ENCODE measurements at places on chromosomes 3 and 15.

- DNase-seq = peak; percentile 41
Observed at GRCh38 chr3:36381311-36381956, 1.1 kb downstream of the STAC start.

GRCh38 chr3:52435246-52436101, 9.4 kb downstream of the SEMA3G start:
- DNase-seq = no peak

GRCh38 chr3:45553469-45553974, 41.0 kb upstream of the LIMD1 start:
- DNase-seq = peak; percentile 65

- DNase-seq = peak; percentile 67
Observed at GRCh38 chr3:126835472-126836219, 131.6 kb downstream of the CHCHD6 start.

GRCh38 chr3:70342149-70342548, 29.7 kb upstream of the MDFIC2 start:
- DNase-seq = no peak

DNA sequence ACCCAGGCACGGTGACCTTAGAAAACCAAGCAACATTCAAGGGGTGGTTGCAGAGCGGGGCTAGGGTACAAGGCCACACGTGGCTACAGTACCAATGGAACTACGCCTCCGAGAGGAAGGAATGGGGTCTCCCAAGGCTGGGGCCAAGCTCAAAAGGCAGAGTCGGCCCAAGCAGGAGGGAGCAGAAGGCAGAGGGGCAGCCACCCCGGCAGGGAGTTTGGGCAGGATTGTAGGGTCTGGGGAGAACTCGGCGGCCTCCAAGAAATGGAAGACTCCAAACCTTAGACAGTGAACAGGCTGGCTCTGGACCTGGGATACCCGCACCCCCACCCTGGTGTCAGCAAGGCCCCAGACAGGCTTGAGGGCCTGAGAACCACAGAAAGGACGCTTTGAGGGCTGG, 28.7 kb downstream of the ATRIP start:
- no peak for DNase-seq

DNA sequence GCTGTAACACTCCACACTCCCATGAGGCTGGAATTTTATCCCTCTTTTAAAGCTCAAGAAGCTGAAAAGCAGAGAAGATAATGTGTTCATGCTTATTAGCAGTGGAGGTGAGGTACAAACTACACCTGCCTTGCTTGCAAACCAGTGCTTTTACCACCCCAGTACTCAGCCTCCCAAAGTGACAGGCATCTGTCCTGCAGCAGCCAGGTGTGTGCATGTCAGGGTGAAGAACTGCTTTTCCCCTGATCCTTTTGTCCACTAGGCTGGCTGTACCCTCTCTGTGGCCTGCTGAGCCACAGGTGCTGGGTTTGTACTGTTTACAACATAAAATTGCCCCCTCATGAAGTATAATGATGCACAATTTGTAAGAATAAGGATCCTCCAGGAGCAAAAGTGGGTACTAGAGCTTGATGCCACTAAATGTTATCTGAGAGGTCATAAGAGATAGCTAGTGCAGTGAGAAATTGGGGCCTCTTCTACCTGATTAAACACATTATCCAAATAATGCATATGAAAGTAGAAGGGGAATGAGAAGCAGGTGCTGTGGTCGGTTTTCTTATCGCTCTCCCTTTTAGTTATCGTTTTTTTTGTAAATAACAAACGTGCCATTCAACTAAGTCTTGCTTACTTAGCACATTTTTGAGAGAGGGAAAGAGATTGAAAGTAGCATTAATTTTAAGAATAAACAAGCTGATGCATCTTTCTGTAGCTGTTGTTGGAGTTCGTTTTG, 39.2 kb upstream of the GADL1 start:
- no peak for DNase-seq

- peak; percentile 38 for DNase-seq
Observed at GRCh38 chr15:82647045-82647834, at the start of gene CPEB1. Gene CPEB1, minus strand, starts transcription at chr15:82647363. Its CDS starts 18,904 bp downstream, at chr15:82628459.

- DNase-seq = peak; percentile 69
Observed at GRCh38 chr3:16289144-16289889, 24.3 kb downstream of the OXNAD1 start.

DNA sequence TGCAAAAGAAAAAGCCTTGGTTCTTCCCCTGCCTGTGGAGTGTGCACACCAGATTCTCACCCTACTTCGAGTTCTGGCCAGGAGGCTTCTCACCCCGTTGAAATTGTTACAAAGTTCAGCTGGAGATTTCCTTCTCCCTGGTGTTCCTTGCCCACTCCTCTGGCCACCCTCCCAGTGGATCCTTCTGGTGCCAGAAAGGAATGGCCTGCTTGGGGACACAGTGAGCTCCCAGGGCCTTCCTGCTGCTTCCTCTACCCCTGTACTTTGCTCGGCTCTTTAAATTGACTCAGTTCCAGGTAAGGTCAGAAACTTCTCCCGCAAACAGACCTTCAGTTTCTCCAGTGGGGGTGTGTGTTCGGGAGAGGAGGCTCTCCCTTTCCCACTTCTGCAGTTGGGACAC, 140.1 kb upstream of the CFAP20DC start:
- DNase-seq = no peak

DNA sequence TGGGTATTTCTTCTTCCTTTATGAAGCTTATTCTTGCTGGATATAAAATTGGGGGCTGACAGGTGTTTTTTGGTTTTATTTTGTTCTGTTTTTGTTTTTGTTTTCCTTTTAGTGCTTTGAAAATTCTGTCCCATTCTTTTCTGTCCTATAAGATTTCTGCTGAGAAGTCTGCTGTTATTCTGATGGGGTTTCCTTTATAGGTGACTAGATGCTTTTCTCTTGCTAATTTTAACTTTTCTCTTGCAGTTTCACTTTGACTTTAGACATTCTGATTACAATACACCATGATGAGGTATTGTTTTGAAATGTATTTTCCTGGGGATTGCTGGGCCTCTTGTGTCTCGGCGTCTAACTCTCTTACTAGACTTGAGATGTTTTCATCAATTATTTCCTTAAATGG, 22.8 kb downstream of the TTC14 start:
- no peak for DNase-seq
